ENCODE measurements at places on chromosomes 7 and 10.

- no peak for DNase-seq
Observed at GRCh38 chr7:85823396-85824080, 636.7 kb upstream of the SEMA3D start.

- peak; percentile 38 for DNase-seq
Observed at GRCh38 chr7:93622036-93623033, 47.8 kb upstream of the CALCR start.

DNA sequence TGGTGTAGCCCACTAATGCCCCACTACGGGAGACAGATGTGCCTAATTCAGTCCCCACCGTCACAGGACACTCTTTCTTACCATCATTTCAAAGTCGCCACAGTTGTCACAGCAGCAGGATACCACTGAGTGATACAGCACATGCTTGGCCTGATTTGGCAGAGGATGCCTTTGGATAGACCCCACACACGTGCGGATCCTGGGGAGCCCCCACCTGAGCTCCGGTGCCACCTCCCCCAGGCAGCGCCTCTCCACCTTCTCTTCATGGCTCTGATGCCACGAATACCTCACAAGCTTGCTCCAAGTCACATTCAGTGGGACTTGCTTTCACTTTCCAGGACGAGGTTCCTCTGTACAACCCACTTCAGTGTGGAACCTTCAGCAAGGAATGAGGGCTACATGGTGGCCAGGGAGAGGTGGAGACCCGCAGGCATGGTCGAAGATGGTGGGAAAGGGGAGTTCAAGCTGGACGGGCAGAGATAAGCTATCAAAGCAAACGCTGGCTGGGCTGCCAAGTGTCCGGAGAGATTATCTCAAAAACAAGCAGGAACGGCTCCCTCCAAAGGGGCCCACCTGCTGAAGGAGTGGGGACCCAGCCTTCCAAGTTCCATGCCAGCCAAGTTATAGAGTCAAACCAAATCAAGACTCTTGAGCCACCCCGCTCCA is 107.4 kb downstream of the ZRANB1 start:
- DNase-seq: no peak

GRCh38 chr10:97713826-97714400 is 383 bp downstream of the MARVELD1 start:
- peak; percentile 43 for DNase-seq

DNA sequence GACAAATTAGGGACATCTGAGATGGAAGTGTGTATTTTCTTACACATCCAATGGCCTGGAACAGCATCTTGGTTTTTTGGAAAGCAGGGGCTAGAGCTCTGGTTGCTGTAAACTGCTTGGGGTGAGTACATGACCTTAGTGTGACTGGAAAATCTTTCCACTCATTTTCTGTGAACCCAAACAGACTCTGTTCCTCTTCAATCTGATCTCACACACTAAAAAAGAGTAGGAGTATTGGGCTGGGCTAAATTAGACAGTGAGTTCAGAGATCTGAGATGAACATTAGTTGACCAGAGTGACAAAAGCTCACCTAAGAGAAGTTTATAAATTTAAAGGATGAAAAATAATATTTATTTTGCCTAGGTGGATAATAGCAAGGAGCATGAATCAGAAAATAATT is 59.2 kb downstream of the OR13A1 start:
- no peak for DNase-seq

- DNase-seq: no peak
Observed at GRCh38 chr10:59285848-59286247, 76.5 kb downstream of the FAM13C start.

- no peak for DNase-seq
Observed at GRCh38 chr10:5411941-5412276, 448 bp upstream of the NET1 start.

- DNase-seq: no peak
Observed at GRCh38 chr7:39130274-39130673, 152.6 kb downstream of the POU6F2 start.

- no peak for DNase-seq
Observed at GRCh38 chr7:106354822-106355221, 70.0 kb upstream of the NAMPT start.

DNA sequence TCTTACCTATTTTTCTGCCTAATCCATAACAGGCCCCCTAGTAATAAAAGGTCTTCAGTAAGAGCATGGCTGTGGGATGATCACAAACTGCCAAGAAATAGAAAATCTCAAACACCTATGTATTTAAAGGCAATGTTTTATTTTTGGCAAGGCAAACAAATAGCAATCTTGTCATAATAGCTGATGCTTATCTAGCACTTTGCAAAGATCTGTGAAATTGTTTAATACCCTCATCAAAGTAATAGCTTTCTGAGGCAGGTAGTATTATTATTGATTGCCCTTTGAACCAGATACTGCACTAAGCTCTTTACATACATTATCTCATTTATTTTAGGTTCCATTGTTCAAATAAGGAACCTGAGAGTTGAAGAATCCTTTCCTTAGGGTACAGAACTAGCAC is 1.6 kb upstream of the CADPS2 start:
- DNase-seq: no peak

- DNase-seq: no peak
Observed at GRCh38 chr10:3135006-3135405, 37.6 kb downstream of the PITRM1 start.

- no peak for DNase-seq
Observed at GRCh38 chr10:6395606-6396005, 184.5 kb downstream of the PRKCQ start.

DNA sequence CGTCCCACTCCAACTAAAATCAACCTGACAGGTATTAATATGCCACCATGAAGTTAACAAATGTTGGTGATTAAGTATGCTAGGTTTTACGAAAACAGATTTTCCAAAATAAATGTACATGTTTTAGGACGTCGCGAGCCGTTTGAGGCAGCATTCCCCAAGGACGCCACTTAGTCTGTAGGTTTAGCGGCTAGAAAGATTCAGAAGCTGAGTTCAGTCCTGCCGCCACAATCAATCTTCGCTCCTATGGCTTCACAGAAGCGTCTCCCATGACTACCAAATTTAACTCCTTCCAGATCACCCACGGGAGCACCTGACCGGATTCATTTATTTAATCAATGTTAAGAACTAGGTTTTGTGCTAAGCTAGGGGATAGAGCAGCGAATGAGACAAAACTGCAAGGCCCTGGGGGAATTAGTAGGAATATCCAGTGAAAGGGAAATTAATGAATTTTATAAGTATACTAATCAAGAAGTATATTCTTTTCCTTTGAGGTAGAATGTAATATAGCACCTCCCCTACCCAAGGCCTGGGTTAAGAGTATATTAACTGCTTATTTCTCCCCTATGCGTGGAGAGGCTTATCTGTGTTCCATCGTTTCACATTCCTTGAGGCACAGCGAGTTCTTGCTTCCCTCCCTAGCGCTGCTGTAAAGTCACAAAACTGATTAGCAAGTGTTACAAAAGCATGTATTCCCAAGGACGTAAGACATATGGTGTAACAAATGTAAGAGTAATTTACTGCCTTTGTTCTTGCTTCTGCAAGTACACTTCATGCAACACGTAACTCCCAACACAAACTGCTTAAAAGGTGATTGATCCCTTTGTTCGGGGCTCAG is 994 bp upstream of the CYP51A1 start:
- peak; percentile 4 for DNase-seq
